Thoracic aorta (tissue), 2 donors: ENCODE measurements at places on chromosomes 4 and X. TPM values are rescaled to one million over a fixed set of nuclear protein-coding genes. Genes with fewer than 3 reads are reported as not detected.

DNA sequence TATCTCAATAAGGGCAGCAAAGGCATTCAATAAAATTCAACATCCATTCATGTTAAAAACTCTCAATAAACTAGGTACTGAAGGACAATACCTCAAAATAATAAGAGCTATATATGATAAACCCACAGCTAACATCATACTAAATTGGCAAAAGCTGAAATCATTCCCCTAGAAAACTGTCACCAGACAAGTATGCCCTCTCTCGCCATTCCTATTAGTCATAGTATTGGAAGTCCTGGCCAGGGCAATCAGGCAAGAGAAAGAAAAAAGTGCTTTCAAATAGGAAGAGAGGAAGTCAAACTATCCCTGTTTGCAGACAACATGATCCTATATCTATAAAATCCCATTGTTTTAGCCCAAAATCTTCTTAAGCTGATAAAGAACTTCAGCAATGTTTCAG is 116.8 kb downstream of the TENT5D start:
- no peak for DNase-seq

DNA sequence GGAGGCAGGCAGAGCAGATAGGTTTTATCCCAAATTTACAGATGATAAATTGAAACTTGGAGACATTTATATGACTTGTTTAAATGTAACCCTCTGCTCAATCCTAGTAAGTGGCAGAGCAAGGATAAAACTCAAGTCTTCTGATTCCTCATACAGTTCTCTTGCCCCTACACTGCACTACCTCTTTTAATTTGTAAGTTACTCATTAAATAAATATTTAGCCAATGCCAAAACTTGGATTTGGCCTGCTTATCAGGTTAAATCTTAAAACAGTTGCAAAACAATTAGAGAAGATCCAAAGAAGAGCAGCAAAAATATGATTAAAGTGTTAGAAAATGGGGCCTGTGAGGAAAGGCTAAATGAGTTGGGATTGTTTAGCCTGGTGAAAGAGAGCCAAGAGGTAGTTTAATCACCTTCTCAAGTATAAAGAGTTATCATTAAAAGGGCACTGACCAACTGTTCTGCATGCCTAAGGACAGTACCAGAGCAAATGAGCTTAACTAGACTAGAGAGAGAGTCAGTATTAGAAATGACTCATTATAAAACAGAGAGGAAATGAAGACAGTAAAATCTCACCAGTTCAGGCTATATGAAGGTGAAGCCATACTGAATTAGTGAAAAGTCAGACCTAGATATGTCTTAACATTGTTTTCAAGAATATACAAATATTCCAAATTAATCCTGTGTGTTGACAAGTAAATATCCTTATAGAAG is 146.3 kb downstream of the GRIA3 start:
- no peak for DNase-seq

DNA sequence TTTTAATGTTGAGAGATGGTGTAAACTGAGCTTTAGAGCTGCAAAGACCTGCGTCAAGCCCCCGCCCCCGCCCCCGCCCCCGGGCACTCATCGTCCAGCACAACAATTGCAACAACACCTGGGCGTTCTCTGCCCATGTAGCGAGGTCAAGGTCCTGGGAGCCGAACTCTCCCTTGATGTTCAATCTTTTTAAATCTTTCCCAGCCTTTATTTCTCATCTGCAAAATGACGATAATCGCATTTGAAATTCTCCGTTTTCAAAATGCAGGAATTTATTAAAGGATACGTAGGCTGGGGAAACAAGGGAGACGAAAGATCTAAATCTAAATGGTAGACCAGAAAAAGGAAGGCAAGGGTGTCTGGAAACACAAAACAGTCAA is 648 bp upstream of the MSMO1 start:
- DNase-seq, result no peak

DNA sequence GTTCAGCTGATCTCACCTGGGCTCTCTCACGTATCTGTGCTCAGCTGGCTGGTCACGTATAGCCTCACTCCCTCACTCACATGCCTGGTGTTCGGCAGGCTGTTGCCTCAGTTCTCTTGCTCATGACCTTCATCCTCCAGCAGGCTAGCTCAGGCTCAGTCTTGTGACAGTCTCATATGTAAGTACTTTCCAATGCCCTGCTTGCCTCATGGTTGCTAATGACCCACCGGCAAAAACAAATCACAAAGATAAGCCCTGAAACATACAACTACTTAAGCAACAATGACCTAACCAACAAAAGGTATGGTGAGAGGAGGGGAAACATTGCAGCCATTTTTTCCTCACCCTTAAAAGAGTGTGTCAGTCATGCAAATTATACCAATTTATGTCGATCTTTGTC is 25.0 kb downstream of the MEPE start:
- DNase-seq, result no peak

CDX4 gene
- not detected for total RNA-seq

DNA sequence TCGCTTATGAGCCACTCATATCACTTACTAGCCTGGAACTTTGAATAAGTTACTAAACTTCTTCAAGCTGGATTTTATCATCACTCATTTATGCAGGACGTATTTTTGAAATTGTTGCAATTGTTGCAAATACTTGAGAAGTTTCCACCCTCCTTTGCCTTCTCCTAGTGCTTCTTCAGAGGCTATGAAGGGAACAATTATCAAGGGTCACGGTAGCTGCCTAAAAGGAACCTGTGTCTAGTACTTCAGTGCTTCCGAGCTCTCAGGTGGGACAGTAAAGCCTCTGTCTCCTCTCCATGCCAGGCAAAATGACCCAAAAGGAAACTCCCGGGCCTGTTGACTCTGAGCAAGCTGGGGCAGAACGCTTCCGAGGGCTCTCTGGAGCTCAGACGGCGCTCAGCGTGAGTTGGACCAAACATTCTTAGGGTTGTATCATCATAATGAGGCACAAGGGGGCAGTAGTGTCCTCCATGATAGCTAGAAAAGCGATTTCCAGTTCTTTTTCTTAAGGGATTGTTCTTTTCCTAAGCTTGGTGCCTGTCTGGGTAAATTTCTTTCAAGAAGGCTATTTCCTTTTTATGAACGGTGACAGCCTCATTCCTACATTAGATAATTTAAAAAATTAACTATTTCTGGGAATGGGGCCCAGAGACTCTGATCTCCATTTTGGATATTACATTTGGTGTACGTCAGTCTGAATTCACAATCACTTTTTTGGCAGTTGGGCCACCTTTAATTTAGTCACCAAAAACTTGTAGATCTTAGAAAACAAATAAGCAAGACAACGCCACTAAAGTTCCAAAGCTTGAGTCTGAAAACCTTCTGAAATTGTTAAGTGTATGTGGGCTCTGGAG is 73.1 kb downstream of the PACRGL start:
- no peak for DNase-seq

DNA sequence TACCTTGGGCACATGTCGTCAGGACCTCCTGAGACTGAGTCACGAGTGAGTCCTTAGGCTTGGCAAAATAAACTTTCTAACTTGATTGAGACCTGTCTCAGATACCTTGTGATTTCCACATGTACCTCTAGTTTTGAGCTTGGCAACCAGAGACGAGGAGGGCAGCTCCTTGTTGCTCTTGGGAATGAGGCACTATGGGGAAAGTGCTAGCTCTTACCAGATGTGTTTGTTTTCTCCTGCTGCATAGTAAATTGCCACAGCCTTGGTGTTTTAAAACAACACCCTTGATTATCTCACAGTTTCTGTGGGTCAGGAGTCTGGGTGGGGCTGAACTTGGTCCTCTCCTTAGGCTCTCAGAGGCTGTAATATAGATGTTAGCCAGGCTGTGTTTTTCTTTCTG is 59.1 kb upstream of the MAML3 start:
- DNase-seq, result no peak

GRCh38 chr4:188275686-188276085 is 136.4 kb downstream of the TRIML1 start:
- no peak for DNase-seq

- DNase-seq, result no peak
Measured at GRCh38 chrX:3244955-3245354, 101.5 kb downstream of the MXRA5 start.
